Activated CD4-positive, alpha-beta T cell treated with anti-CD3 and anti-CD28 coated beads, Interleukin-2, amount 50 U/mL, for 1 hour (primary cell): ENCODE measurements at places on chromosomes 3 and 15.

GRCh38 chr3:78283994-78284393, 1244.1 kb downstream of the ROBO2 start:
- DNase-seq: no peak

GRCh38 chr3:38334142-38335055, 12.2 kb upstream of the XYLB start:
- no peak for DNase-seq

GRCh38 chr3:43142472-43142871, 36.6 kb upstream of the POMGNT2 start:
- no peak for DNase-seq

- no peak for DNase-seq
These were observed 722.1 kb upstream of the NR2F2 start for GRCh38 chr15:95608371-95608770.

GRCh38 chr15:72845981-72846383, 62.4 kb upstream of the ADPGK start:
- no peak for DNase-seq
